ENCODE measurements at places on chromosomes 12 and 14. TPM values are rescaled to one million over a fixed set of nuclear protein-coding genes. Genes with fewer than 3 reads are reported as not detected.

Gene RNU4-1
- under 0.01 TPM for total RNA-seq

Gene KRT80
- total RNA-seq = not detected

GRCh38 chr14:68137704-68138619, 318.4 kb downstream of the RAD51B start:
- DNase-seq = peak; percentile 22

DNA sequence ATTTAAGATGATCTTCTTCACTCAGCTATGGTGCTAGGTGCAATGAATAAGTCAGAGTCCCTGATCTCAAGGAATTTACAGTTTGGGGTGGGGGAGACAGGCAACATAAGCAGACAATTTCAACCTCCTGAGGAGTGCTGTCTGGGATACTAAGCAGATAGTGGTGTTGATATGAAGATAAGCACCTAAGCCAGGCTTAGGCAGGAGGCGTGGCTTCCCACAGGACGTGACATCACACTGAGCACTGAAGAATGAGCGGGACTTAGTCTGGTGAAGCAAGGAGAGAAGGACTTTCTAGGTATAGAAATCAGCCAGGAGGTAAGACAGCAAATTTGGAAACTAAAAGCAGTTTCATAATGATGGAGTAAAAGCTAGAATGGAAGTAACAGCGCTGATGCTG, 6.8 kb downstream of the PRPH start:
- no peak for DNase-seq

DNA sequence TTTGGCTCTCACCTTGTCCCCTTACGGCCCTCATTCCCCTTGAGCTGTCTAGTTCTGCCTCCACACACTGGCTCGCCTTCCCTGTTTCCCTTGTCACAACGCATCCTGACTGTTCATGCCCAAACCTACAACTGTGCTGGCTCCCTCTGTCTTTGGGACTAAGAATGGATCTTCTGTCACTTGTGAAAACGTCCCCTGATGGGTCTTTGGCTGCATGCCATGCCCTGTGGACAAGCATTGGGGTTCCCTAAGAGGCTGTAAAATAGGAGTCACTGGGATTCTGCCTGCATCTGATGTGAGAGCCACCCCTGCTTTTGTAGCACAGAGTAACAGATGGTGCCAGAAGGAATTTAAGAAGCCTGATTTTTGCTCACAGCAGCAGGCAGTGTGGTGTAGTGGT, 285.3 kb upstream of the CRY1 start:
- no peak for DNase-seq

DNA sequence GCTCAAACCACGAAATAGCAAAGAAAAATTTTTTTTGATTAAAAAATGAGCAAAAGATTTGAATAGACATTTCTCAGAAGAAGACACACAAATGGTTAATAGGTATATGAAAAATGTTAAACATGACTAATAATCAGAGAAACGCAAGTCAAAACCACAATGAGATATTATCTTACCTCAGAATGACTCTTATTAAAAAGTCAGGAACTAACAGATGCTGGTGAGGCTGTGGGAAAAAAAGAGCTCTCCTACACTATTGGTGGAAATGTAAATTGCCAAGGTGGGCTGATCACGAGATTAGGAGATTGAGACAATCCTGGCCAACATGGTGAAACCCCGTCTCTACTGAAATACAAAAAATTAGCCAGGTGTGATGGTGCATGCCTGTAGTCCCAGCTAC, 315.5 kb upstream of the FLRT2 start:
- no peak for DNase-seq
